Cardiac fibroblast (primary cell): ENCODE measurements at places on chromosomes 3 and 15.

DNA sequence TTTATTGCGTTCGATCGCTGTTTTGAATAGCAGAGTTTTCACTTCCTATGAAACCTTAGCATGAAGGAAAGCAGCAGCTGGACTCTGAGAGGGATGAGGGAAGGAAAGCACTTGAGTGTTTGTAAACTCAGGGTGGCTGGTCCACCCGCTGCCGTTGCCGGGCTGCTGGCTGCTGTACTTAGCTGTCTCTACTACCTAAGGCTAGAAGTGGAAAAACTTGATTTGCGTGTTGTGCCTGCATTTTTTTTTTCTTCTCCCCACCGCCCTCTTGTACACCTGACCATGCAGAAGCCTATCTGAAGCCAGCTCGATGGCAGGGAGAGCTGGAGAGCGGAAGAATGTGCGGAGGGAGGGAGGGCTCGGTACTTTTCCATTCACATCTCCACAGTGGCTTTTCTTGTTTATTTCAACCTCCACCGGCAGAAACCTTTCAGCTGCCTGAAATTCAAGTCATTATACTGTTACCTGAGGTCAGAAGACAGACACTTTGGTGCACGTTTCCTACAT, 4.8 kb upstream of the BCL6 start:
- peak; percentile 29 for DNase-seq

DNA sequence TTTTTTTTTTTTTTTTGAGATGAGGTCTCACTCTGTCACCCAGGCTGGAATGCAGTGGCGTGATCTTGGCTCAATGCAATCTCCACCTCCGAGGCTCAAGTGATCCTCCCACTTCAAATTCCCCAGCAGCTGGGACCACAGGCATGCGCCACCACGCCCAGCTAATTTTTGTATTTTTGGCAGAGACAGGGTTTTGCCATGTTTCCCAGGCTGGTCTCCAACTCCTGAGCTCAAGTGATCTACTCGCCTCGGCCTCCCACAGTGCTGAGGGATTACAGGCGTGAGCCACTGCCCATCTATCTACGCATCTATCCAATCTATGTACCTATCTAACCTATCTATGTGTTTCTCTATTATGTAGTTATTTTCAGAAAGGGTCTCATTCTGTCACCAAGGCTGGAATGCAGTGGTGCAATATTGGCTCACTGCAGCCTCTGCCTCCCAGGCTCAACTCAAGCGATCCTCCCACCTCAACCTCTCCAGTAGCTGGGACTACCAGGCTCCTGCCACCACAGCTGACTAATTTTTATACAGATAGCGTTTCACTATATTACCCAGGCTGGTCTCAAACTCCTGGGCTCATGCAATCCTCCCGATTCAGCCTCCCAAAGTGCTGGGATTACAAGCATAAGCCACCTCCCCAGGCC, 20.2 kb upstream of the GPX1 start:
- DNase-seq: peak; percentile 80

- no peak for DNase-seq
Measured at GRCh38 chr3:42369304-42369703, 41.1 kb downstream of the LYZL4 start.

GRCh38 chr15:72472992-72473610, 1.0 kb upstream of the ARIH1 start:
- DNase-seq: peak; percentile 54

DNA sequence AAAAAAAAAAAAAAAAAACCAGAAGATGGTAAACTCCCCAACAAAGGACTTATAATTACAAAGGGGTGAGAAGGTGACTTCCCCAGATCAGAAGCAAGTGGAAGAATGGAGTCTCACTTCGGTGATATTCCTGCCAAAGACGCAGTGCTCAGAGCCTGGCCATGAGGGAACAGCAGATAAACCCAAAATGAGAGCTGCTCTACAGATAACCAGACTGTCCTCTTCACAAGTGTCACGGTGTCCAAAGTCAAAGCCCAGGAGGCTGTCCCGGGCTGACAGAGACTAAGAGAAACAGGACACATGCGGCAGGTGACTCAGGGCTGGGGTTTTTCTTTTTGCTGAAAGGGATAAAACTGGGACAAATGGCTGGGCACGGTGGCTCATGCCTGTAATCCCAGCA, 48.8 kb downstream of the HMCES start:
- no peak for DNase-seq

DNA sequence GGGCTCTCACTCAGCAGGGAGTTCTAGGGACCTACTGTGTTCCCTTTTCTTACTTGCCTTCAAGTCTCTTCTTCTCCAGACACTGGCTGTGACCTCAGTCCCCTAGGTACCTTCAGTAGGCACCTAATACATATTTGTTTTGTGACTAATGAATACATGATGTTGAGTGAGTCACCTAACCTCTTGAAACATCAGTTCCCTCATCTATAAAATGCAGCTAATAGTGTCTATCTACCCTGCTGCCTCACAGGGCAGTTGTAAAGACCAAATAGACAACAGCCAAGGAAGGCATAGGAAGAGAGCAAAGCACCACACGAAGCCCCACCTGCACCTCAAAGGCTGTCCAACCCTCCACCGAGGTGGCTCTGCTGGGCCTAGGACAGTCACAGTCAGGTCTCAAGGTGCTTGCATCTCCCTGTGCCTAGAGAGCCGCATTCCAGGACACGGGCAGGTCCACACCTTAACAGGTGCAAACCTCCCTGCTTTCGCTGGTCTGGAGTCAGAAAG, 29.1 kb downstream of the DAPK2 start:
- DNase-seq: peak; percentile 72

- DNase-seq: no peak
Measured at GRCh38 chr3:188137051-188137450, 16.9 kb upstream of the LPP start.

DNA sequence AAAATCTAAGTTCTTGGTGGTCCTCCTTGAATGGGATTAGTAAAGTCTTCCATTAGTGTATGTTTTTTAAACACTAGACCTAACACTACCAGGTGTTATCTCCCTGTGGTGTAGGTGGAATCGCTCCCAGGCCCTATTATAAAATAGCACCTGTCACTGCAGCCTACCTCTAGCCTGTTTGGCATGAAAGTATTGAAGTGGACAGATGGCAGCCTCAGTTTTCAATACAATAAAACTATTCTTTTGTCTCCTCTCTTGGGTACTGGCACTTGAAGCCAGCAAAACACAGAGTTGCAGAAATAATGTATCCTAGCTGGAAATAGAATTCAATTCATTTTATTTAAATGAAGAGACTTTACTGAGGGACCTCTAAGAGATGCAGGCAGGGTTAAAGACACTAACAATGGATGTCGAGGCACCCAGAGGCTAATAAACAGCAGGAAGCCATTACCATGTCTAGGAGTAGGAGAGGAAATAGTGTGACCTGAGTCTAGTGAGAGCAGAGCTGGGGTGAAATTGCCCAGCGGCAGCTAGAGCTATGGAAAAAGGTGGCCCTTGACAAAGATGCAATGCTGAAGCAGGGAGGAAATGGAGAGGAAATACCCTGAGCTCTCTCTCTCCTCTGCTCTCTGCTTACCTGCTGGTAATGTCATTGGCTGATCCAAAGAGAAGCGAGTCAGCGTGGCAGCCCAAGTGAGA, 49.1 kb upstream of the TMEM158 start:
- no peak for DNase-seq

GRCh38 chr15:78956937-78957336, 12.1 kb upstream of the CTSH start:
- DNase-seq: no peak

GRCh38 chr3:78277220-78277619, 1237.3 kb downstream of the ROBO2 start:
- DNase-seq: no peak

- DNase-seq: no peak
Measured at GRCh38 chr15:97921296-97921865, 39.1 kb upstream of the ARRDC4 start.

GRCh38 chr3:182682263-182683241, 110.8 kb upstream of the ATP11B start:
- peak; percentile 36 for DNase-seq

DNA sequence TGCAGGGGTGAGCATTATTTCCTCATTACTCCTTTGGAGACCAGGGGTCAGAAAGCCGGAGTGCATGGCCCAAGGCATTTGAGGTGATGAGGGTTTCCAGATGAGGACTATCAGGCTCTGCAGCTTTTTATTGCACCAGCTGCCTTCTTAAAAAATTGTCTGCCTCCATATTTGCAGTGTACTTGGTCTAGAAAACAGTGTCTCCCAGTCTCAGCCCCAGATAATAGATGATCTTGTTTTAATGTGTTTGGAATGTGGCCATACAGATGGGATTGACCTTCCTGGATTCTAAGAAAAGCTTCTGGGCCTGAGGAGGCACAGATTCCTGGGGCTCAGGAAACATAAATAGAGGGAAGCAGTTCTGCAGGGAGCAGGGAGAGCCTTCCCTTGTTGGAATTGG, 123.3 kb downstream of the GABRG3 start:
- no peak for DNase-seq

DNA sequence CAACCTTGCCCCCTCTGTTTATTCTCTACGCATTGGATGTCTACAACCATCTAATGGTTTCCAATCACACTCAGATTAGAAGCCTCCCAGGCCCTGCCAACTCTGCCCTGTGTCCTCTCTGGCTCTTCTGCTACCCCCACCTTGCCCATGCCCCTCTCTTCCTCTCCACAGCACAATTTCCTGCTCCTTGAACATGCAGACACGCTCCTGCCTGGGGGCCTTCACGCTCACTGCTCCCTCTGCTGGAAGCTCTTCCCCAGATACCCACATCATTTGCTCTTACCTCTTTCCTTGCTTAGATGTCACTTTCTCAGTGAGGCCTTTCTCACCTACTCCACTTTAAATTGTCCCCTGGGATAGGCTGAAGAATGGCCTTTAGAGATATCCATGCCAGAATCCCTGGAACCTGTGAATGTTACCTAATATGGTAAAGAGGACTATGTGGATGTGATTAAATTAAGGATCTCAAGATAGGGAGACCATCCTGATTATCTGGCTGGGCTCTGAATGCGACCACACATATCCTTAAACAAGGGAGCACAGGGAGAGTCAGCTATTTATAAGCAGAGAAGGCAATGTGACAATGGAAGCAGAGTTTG, 9.9 kb downstream of the KY start:
- DNase-seq: peak; percentile 68

- DNase-seq: peak; percentile 44
Measured at GRCh38 chr3:158430968-158431367, 140.0 kb upstream of the MLF1 start.

- peak; percentile 21 for DNase-seq
Measured at GRCh38 chr15:56877255-56877970, 41.0 kb upstream of the TCF12 start.

DNA sequence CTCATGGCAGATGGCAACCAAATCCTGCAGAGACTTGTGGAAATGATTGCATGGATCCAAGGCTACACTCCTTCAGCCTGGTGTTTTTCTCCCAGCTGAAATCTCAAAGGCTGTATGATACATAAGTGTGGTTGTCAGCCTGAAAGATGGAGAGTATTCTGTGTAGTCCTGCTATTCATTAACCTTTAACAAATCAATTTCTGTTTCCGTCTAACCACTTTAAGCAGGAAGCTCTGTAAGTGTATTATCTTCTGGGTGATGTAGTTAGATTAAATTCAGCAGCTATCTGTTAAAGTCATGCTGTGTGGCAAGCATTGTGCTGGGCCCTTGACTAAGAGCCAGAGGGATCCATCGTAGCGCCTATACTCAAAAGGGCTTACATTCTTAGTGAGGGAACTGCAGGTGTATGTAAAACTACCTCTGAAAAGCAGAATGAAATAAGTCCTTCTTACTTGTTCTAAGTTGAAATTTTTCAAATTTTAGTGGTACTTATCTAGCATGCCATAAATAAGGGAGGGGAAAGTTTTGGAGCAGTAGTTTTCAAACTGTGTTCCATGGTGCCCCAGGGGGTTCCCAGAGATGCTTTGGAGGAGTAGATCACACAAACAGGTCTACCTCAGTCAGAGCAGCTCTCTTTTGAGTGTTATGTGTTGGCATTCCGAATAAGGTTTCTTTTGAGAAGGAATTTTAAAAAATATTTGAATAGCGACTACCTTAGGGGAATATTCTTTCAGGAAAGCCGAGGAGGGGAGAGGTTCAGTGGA, 28.9 kb downstream of the HACD3 start:
- no peak for DNase-seq

GRCh38 chr3:143835312-143835711, 13.0 kb downstream of the SLC9A9 start:
- no peak for DNase-seq

DNA sequence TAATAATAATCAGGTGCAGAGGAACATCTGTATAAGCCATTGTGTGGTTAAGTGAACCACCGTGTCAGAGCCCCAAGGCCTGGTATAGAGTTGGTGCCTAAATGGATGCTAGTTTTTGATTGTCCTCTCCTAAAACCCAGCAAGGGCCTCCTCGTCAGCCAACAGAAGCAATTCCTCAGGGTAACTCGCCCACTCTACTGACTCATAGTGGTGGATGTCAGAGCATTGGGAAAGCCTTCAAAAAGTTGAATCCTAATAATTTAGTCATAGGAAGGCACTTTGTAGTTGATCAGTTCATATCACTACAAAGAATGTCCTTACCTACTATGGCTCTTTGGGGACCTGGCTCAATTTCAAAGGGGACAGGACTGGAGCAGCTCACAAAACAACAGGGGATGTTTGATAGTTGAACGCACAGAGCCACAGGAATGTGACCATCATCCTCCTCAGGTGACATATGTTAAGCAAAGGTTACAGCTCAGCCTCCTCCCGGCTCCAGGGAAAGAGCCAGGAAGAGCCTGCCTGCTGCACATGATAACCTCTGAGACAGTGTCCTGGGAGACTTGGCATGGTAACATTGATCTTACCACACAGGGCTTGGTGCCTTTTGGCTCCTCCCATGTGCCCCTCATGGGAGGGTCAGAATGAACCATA, 338.7 kb downstream of the CLSTN2 start:
- DNase-seq: peak; percentile 18

GRCh38 chr3:154254527-154254926, 69.8 kb downstream of the DHX36 start:
- no peak for DNase-seq

GRCh38 chr15:64552281-64552948, 92.0 kb downstream of the ZNF609 start:
- no peak for DNase-seq

- no peak for DNase-seq
Measured at GRCh38 chr15:36389107-36389506, 190.3 kb upstream of the CDIN1 start.

DNA sequence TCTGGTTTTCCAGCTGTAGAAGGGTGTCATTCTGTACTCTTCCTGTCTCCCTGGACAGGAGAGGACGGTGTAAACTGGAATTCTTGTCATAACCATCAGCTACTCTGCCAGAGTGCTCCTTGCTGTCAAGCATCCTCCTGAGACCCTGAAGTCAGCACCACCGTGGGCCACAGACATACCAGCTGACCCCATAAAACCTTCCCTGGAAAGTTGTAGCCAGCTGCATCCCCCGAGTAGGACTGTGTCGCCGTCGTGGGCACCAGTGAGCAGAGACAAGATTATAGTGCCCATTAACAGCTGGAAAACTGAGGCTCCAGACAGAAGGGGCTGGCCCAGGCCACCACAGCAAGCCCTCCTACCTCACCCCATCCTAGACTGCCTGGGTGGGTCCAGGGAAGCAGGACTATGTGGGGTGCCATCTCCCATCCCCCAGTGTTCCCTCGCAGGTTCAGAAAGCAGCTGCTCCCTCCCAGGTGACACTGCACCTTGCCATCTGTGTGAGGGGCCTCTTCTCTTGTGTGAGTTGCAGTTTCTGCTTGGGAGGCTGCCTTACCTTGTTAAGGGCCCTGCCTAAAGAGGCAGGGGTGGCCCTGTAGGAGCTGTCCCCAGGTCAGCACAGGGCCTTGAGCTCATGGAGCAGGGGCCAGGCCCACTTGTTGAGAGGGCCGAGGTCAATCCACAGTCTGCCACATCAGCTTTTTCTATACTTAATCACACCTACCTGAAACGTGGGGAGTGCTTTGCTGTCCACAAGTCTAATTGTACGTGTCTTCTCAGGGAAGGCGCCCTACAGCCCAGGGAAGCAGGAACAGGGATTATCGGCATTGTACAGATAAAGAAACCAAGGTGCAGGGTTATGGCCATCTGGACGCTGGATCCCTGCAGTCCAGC, 191.9 kb upstream of the LINGO1 start:
- no peak for DNase-seq
